ENCODE measurements at places on chromosomes 7 and 10.

GRCh38 chr10:99537989-99538917, 5.5 kb downstream of the NKX2-3 start:
- no peak for DNase-seq

DNA sequence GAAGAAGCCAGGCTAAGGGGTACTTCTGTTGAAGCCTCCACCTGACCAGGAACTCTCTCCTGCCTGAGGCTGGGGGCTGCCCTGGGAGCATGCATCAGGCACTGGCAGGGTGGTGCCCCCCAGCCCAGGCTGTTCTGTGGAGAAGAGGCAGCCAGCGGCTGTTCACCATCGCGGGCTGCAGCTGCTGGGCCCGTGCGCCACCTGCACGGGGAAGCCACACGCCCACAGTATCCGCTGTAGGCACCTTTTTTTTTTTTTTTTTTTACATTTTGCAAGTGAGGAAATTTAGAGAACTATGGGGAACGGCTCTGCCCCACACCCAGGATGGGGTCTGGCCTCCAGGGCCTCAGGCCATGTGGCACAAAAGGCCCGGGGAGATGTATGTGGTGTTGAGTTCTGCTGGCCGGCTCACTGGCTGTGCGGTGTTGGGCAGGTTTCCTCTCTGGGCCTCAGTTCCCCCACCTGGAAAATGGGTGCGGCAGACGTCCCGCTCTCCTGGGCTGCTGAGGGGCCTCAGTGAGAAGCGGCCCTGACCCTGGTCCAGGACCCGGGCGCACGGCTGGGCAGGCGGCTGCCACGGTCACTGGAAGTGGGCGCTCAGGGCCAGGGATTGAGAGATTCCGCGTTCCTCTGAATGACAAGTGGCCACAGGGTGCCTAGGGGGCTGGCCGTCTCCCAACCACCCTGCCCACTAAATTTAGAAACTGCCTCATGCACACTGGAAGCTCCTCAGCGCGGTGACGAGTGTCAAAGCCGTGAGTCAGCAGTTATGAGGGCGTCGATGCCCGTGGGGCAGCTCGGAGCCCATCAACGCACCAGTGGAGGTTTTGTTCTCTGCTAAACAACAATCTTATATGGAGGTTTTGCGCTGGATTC, 8.8 kb upstream of the INTS1 start:
- DNase-seq: peak; percentile 88

GRCh38 chr10:98326621-98327027, 58.6 kb upstream of the LOXL4 start:
- DNase-seq: peak; percentile 48

DNA sequence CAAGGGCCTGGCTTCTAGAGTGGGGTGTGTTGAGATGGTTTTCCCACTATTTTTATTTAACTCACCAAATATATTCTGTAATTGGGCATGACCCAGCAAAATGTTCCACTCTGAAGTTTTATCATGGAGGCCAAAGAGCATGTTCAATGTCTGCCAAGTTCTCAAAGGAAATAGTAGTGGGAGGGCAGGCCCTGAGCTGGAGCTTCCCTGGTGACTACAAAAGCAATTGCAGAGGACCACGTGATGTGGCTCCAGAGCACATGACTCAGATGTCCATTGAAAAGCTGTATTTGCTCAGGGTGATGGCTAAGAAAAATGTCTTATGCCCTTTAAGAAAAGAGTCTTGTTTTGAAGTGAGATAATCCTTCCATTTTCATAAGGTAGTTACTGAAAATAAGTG, 1024.8 kb downstream of the LRMDA start:
- no peak for DNase-seq

DNA sequence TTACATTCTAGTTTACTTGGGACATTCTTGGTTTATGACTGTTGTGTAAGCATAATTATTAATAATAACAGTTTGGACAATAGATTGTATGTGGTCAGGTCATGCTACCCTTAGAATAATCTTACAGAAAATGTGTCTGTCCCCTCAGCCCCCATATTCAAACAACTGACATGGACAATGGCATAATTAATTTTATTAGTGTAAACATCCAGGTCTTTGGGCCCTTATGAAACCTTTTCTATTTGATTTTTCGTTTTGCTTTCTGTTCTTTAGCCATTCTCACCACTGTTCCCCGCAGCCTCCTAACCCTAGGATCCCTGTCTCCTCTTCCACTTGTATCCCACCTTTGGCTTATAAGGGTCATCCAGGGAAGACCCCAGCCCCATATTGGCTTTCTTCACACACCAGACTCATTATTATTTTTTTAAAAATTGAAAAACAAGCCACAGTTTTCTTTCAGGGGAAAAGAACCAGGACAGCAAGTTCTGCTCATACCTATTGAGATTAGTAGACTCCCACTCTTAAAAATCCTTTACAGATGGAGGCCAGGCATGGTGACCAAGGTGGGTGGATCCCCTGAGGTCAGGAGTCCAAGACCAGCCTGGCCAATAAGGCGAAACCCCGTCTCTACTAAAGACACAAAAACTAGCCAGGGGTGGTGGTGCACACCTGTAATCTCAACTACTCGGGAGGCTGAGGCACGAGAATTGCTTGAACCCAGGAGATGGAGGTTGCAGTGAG, 11.5 kb downstream of the VIM start:
- DNase-seq: no peak

DNA sequence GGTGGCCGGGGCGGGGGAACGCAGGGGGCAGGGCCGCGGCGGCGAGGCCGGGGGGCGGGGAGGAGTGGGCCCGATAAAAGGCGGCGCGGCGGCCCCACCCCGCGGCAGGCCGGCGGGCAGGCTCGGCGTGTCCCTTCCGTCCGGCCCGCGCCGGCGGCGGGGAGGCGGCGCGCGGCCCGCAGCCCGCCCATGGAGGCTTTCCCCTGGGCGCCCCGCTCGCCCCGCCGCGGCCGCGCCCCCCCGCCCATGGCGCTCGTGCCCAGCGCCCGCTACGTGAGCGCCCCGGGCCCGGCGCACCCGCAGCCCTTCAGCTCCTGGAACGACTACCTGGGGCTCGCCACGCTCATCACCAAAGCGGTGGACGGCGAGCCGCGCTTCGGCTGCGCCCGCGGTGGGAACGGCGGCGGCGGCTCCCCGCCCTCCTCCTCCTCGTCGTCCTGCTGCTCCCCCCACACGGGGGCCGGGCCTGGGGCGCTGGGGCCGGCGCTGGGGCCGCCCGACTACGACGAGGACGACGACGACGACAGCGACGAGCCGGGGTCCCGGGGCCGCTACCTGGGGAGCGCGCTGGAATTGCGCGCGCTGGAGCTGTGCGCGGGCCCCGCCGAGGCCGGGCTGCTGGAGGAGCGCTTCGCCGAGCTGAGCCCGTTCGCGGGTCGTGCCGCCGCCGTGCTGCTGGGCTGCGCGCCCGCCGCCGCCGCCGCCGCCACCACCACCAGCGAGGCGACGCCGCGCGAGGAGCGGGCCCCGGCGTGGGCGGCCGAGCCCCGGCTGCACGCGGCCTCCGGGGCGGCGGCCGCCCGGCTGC, at the start of gene NANOS1:
Gene NANOS1, plus strand, starts transcription at position 102 of the 808 bp plus-strand sequence. Its CDS starts 88 bp downstream, at position 190.
- peak; percentile 26 for DNase-seq

- no peak for DNase-seq
Measured at GRCh38 chr10:72818076-72818475, 75.5 kb upstream of the OIT3 start.

DNA sequence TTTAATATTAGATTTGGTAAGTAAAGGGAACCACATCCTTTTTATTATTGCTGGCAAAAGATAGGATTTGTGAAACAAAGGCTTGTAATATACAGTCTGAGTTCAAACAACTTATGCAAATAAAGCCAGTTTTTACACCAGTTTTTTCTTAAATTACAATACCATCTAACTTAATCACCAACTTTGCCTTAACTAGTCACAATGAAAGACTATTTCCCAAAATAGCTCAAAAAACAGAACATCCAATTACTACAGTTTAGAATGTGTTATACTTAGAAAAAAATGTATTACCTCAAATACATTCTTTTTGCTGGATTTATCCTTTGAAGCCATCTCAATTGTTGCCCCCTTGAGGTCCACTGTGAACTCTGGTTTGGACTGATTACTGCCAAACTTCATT, 108.5 kb downstream of the ARHGAP12 start:
- DNase-seq: no peak
